ENCODE measurements at places on chromosomes 13 and 19. TPM values are rescaled to one million over a fixed set of nuclear protein-coding genes. Genes with fewer than 3 reads are reported as not detected.
A peak's percentile ranks its signal among the peaks of the same experiment; 100 is the strongest.

GRCh38 chr13:52850396-52851136 lies 2.1 kb upstream of the PCDH8 start:
- peaks cover 22% of the 10 kb centered on the region for H3K4me1 ChIP-seq
- peak overlapping the region; percentile 84 for H3K4me3 ChIP-seq
- H3K27ac ChIP-seq: peak overlapping the region; percentile 56
- H3K27me3 ChIP-seq: peaks cover 41% of the 10 kb centered on the region
- DNase-seq: peak; percentile 88

DNA sequence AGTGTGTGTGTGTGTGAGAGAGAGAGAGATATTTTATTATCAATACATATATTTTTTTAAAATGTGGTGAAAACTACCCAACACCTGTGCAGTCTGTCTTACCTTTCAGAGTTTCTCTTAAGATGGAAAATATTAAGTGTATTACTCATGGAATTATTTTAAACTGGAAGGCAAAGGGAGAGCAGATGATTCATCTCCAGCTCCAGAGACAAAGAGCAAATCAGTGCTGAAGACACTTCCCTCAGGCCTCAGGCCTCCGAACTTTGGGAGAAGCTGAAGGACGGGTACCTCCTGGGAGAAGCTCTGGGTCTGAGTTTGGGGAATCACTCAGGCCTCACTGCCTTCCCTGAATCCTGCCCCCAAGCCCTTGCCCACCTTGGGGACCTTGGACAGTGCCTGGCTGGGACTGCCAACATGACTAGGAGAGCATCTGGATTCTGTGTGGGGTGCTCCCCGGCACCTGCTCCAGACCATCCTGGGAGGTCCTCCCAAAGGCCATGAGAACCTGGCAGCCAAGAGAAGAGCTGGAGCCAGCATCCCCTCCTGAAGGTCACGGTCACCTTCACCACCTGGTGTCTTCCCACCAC lies 170.4 kb upstream of the UBL3 start:
- H3K4me1 ChIP-seq: peaks cover 25% of the 10 kb centered on the region
- no peaks in the 10 kb centered on the region for H3K36me3 ChIP-seq
- no peaks in the 10 kb centered on the region for H3K27me3 ChIP-seq
- H3K27ac ChIP-seq: no peak overlapping the region
- H3K4me3 ChIP-seq: no peak overlapping the region

DNA sequence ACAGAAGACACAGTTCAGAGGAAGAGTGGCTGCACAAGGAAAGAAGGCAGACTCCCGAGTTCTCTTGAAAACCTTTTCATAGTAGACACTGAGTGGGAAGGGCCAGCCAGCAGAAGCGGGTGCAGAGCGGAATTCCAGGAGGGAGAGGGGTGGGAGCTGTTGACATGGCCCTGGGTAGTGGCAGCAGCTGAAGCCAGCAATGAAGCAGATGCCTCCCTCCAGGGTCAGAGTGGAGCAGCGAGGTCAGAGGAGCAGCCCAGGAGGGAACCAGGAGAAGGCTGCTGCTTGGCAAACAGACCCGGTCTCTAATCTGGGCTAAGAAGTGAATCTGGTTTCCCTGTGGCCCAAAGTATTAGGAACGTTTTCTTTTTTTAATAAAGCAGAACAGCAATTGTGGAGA lies 73.9 kb upstream of the SPATA13 start:
- H3K27ac ChIP-seq: no peak overlapping the region
- H3K4me3 ChIP-seq: no peak overlapping the region
- no peaks in the 10 kb centered on the region for H3K36me3 ChIP-seq
- DNase-seq: no peak
- peaks cover 24% of the 10 kb centered on the region for H3K27me3 ChIP-seq
- H3K4me1 ChIP-seq: peaks cover 2% of the 10 kb centered on the region

- H3K27ac ChIP-seq: peak overlapping the region; percentile 47
- no peak for DNase-seq
- peaks cover 38% of the 10 kb centered on the region for H3K4me1 ChIP-seq
- peak overlapping the region; percentile 96 for H3K4me3 ChIP-seq
- peaks cover 15% of the 10 kb centered on the region for H3K36me3 ChIP-seq
- H3K27me3 ChIP-seq: no peaks in the 10 kb centered on the region
These were observed 2.0 kb downstream of the RAB20 start for GRCh38 chr13:110559429-110559943.

GRCh38 chr19:48752496-48753365 lies at the start of gene FUT1:
Gene FUT1 (minus strand): TSS chr19:48752641. CDS start chr19:48751281, 1,360 bp downstream.
- peaks cover 9% of the 10 kb centered on the region for H3K4me1 ChIP-seq
- H3K4me3 ChIP-seq: peak within 1 kb of the TSS; percentile 48
- H3K27me3 ChIP-seq: peaks cover 15% of the 10 kb centered on the region
- no peaks in the 10 kb centered on the region for H3K36me3 ChIP-seq
- no peak for DNase-seq

DNA sequence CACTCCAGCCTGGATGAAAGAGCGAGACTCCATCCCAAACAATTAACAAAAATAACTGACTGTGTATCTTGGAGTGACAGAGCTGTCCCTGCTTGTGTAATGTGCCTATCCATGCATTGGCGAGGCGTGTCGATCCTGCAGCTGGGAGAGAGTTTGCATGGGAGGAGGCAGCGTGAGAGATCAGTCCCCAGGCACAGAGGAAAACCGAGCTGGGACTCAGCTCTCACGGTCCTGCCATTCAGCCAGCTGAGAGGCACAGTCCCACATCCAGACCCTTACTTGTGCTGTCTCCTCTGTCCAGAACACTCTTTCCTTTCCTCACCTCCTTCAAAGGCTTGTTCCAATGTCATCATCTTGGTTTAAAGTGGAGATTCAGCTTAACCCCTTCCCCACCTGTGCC lies 11.9 kb upstream of the SULT2B1 start:
- peaks cover 6% of the 10 kb centered on the region for H3K4me1 ChIP-seq
- H3K27ac ChIP-seq: no peak overlapping the region
- no peak overlapping the region for H3K4me3 ChIP-seq
- H3K27me3 ChIP-seq: no peaks in the 10 kb centered on the region

- DNase-seq: no peak
- no peak overlapping the region for H3K27ac ChIP-seq
- H3K27me3 ChIP-seq: peaks cover 31% of the 10 kb centered on the region
- no peaks in the 10 kb centered on the region for H3K4me1 ChIP-seq
These were observed 26.0 kb upstream of the PABPC3 start for GRCh38 chr13:25069911-25070310.

GRCh38 chr13:42361701-42362100 lies 89.7 kb downstream of the AKAP11 start:
- no peak overlapping the region for H3K27ac ChIP-seq
- no peak overlapping the region for H3K4me3 ChIP-seq
- H3K36me3 ChIP-seq: no peaks in the 10 kb centered on the region
- peaks cover 18% of the 10 kb centered on the region for H3K4me1 ChIP-seq

GRCh38 chr13:94988654-94989053 lies 276.3 kb upstream of the SOX21 start:
- peaks cover 63% of the 10 kb centered on the region for H3K27me3 ChIP-seq
- H3K4me1 ChIP-seq: no peaks in the 10 kb centered on the region
- no peak overlapping the region for H3K27ac ChIP-seq
- DNase-seq: no peak
- no peaks in the 10 kb centered on the region for H3K36me3 ChIP-seq

GRCh38 chr13:90445179-90445578 lies 902.3 kb upstream of the MIR17HG start:
- peak overlapping the region; percentile 43 for H3K4me3 ChIP-seq
- peaks cover 47% of the 10 kb centered on the region for H3K4me1 ChIP-seq
- DNase-seq: no peak
- no peaks in the 10 kb centered on the region for H3K27me3 ChIP-seq
- peaks cover 7% of the 10 kb centered on the region for H3K36me3 ChIP-seq

GRCh38 chr19:53461866-53462265 lies 5.7 kb upstream of the ZNF813 start:
- no peaks in the 10 kb centered on the region for H3K27me3 ChIP-seq
- no peak for DNase-seq
- H3K4me3 ChIP-seq: no peak overlapping the region
- H3K4me1 ChIP-seq: peaks cover 2% of the 10 kb centered on the region
- H3K36me3 ChIP-seq: peaks cover 8% of the 10 kb centered on the region

DNA sequence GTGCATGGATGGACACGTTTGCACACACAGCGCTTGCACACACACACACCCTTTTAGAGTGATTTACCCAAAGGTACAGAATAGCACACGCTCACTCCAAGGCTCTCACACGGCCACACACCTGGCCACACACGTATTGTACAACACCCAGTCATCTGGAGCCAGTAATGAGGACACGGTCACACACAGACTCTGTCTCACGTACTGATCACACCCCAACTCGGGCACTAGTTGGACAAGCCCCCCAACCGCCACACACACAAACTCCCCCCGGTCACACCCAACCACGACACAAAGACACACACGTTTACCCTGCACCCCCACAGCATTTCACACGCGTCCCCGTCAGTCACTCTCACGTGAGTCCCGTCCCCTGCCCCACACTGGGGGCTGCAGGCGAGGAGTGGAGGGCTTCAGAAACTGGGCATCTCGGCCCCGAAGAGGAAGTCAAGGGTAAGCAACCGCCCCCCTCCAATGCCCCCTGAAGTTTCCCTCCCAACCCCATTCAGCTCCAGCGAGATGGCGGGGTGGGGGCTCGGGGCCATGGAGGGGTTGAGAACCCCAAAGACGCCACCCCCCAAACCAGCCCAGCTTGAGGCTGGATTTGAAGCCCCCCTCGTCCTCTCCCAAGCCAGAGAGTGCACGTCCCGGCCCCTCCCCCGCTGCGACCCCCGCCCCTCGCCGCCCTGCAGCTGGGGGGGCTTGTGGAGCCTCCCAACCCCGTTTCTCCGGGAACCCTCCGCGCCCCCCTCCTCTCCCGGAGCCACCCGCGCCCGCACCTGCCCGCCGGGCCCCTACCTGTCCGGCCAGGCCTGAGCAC lies 599 bp downstream of the OLFM2 start:
- no peak for DNase-seq
- peak overlapping the region; percentile 93 for H3K27ac ChIP-seq
- H3K27me3 ChIP-seq: no peaks in the 10 kb centered on the region
- H3K4me3 ChIP-seq: peak overlapping the region; percentile 97
- H3K4me1 ChIP-seq: peaks cover 47% of the 10 kb centered on the region
- peaks cover 5% of the 10 kb centered on the region for H3K36me3 ChIP-seq

GRCh38 chr19:5130371-5131030 lies 161.6 kb downstream of the KDM4B start:
- no peaks in the 10 kb centered on the region for H3K27me3 ChIP-seq
- H3K36me3 ChIP-seq: peaks cover 3% of the 10 kb centered on the region
- no peak for DNase-seq
- H3K4me1 ChIP-seq: peaks cover 28% of the 10 kb centered on the region

DNA sequence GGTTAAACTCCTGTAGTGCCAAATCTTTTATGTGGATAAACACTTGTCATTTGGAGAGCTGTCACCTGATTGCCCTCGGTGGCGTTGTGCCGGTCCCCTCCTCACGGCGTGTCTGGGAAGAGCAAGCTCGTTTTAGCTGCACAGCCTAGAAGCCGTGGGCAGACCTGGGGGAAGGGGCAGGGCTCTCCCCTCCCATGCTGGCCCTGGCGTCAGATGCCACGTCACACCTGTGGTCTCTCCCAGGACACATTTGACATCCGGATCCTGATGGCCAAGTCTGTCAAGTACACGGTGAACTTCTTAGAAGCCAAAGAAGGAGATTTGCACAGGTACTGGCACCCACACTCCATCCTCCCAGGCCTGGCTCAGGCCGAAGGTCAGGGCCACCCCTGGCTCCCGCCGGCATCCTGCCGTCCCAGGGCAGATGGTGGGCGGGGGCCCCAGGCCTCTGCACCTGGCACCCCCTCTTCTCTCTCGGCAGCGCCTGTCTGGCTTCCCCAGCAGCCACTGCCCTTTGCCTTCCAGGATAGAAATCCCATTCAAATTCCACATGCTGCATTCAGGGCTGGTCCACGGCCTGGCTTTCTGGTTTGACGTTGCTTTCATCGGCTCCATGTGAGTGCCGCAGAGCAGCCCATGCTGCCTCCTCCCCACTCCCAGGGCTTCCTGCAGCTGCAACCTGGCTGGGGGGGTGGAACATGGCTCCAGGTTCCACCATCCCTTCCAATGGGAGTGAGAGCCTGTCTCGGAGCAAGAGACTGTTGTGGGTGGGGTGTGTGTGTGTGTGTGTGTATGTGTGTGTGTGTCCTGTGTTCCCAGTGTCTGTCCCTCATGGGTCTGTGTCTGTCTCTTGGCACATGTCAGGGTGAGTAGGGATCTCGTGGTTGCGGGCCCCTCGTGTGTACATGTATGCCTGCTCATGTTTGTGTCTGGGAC lies 8.8 kb downstream of the YIPF2 start:
- H3K4me1 ChIP-seq: peaks cover 14% of the 10 kb centered on the region
- no peaks in the 10 kb centered on the region for H3K27me3 ChIP-seq
- H3K27ac ChIP-seq: no peak overlapping the region
- H3K36me3 ChIP-seq: peaks cover 17% of the 10 kb centered on the region
- no peak for DNase-seq

- DNase-seq: no peak
- no peak overlapping the region for H3K27ac ChIP-seq
- H3K4me1 ChIP-seq: peaks cover 22% of the 10 kb centered on the region
These were observed 37.3 kb downstream of the KDM4B start for GRCh38 chr19:5006201-5006600.

DNA sequence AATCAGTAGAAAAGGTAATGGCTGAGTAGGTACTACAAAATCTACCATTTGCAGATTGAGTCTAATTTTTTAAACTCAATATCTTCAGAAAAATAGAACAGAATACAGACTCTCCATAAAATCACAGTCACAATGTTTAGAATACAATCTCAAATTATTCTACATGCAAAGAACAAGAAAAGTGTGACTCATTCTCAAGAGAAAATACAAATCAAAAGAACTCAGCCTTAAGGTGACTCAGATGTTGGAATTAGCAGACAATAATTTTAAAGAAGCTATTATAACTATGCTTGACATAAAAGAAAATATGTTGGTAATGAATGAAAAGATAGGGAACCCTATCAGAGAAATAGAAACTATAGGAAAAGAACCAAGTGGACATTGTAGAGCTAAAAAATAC lies 78.9 kb downstream of the RXFP2 start:
- no peak overlapping the region for H3K4me3 ChIP-seq
- H3K36me3 ChIP-seq: no peaks in the 10 kb centered on the region
- no peak for DNase-seq
- no peak overlapping the region for H3K27ac ChIP-seq

The SMIM44 gene
- total RNA-seq: not detected

The PDCD5 gene
- total RNA-seq: 105 TPM

The HIF3A gene
- total RNA-seq: 77.5 TPM

The SIGLEC11 gene
- total RNA-seq: not detected

The CABP5 gene
- total RNA-seq: not detected

The IGSF23 gene
- total RNA-seq: not detected

The SYNGR4 gene
- total RNA-seq: not detected
